ENCODE measurements at places on chromosomes 4 and X. TPM values are rescaled to one million over a fixed set of nuclear protein-coding genes. Genes with fewer than 3 reads are reported as not detected.

Gene CYBB
- total RNA-seq, result 23.1 TPM

Gene TEX13B
- not detected for total RNA-seq

- DNase-seq, result no peak
Observed at GRCh38 chr4:128862608-128863311, 53.3 kb downstream of the JADE1 start.

GRCh38 chr4:3331511-3332394, 38.9 kb downstream of the RGS12 start:
- no peak for DNase-seq

Gene TAB3
- total RNA-seq, result 15.6 TPM

Gene ASB12
- 0.84 TPM for total RNA-seq

Gene ZNF157
- total RNA-seq, result 0.60 TPM

DNA sequence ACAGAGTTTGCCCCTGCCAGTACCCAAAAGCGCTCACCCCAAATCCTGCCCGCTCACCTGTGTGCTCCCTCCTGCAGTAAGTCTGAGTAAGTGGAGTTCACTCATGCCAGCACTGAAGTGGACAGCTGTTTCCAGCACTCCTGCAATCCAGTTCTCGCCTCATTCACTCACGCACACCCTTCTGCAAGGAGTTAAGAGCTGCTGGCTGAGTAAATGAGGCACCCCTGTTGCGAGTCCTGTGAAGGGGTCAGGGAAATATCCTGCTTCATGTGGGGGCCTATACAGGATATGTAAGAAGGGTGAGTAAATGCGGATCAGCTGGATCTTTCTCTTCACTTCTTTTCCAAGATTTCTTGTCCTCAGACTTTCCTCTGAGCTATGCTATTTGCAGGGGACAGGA, 23.5 kb downstream of the CXCL8 start:
- no peak for DNase-seq

- no peak for DNase-seq
Observed at GRCh38 chrX:111123606-111124179, 27.7 kb downstream of the PAK3 start.

- no peak for DNase-seq
Observed at GRCh38 chr4:152374606-152375285, 161.1 kb downstream of the FBXW7 start.

- no peak for DNase-seq
Observed at GRCh38 chr4:142396279-142396678, 449.8 kb downstream of the INPP4B start.

DNA sequence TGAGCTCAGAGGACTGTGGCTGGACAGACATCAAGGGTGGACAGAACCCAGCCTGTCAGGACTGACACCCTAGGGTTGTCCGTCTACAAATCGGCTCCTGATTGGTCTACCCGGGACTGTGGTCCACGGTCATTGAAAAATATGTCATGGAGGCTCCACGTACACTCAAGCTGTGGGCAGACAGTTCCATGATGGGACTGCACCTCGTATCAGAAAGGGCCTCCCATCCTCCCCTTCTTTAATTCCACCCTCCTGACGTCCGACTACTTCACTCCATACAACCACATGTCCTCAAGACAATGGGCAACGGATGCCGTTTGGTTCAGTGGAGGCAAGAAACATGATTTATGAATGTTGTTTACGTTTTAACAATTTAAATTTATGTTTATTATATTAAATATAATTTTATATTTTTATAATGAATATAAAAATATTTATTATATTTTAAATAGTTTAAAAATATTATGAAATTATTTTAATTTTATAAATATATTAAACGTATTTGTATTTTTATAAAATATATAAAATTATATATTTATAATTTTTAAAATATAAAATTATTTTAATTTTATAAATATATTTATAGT, 58.0 kb upstream of the SHOX start:
- no peak for DNase-seq

- no peak for DNase-seq
Observed at GRCh38 chr4:124803641-124804040, 91.1 kb upstream of the ANKRD50 start.

- DNase-seq, result no peak
Observed at GRCh38 chrX:103828529-103828928, 3.5 kb downstream of the RAB9B start.

Gene TLR10
- total RNA-seq, result not detected

DNA sequence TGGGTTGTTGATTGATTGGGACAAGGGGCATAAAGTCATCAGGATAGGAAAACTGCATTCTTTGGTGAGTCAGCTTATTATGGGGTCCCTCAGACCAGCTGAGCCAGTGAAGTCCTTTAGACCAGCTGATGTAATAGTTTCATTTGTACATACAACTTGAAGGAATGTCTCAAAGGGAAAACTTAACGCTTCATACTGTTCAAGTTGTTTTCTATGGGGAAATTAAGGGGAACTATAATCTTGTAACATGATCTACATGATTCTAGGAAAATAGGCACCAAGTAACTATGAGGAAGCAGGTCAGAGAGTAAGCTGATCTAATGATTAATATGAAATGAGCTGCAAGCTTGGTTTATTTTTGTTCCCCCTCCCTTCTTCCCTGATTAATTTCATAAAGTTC, 175.1 kb upstream of the GRID2 start:
- DNase-seq, result no peak

DNA sequence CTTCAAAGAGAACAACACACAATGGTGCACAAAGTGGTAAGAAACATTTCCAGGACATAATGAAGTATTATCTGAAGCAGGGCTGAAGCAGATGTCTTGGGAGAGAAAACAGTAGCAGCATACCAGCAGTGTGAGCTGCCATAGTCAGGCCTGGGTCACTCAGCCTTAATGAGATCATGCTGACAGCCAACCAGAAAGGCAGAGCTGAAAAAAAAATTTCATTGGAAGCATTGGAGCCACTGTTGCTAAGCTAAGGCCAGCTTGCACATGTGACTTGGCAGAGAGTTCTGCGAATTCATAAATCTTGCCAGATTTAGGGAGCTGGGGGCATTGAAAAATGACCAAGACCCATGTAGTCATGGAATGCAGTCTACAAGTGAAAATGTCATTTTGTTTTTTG, 444.0 kb upstream of the PITX2 start:
- no peak for DNase-seq

DNA sequence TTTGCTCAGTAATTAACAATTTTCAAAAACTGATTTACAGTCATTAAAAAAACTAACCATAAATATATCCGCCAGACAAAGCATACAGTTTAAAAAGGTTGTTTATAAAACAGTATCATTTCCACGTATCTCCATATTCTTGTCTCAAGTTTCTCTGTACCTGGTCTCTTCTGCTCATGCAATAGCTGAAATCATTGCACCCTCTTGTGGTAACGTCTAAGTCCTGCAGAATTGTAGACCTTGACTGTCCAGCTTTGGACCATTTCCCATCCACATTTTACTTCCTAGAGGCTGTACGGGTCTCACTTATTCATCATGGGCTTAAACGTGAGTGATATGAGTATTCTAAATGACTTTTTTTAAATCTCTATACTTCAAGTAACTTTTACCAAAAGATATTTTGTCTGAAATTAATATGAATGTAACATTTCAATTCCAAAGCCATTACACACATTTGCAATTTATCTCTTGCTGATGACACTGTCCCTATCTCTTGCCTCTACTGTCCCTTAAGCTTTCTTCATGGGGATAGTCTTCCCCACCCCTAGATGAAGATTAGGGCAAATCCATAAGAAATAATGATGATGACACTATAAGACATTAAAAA, 118.5 kb downstream of the BTC start:
- no peak for DNase-seq

GRCh38 chr4:146235654-146236177, 21.4 kb downstream of the REELD1 start:
- peak; percentile 61 for DNase-seq

Gene HPSE
- 2.4 TPM for total RNA-seq

DNA sequence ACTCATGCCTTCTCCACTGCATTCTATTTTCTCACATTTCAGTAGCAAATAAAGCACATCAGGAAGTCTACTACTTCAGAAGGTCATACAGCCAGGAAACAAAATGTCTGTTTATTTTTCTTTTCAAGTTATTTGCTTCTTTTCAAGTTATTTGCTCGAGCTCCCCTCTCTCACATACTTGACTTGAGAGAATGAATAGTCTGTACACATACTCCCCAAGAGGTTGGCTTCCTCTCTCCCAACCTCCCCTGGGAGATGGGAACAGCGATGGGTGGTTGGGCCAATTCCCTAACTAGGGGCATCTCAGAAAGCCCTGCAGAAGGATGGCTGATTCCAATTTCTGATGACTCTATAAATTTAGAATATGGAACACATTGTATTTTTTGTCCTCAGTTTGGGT, 64.7 kb upstream of the PTPN13 start:
- no peak for DNase-seq

GRCh38 chrX:149568701-149569296, 18.5 kb downstream of the MAGEA9B start:
- DNase-seq, result no peak

Gene ATP2B3
- total RNA-seq, result not detected

DNA sequence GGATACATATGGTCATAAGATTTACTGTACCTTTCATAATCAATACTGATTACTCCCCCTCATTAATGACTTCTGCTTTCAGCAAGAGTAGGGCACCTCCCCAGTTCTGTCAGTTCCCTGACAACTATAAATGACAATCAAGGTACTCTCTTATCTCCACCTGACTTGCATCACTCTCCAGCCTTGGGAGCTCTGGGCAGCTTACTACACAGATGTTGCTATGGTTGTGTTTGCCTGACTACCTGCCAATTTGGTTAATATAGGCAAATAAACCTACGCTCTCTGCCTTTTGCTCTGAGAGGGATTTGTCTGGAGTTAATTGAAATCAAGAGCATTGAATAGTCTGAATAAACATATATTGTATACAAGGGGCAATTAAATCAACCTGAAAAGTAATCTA, 22.8 kb upstream of the MAP7D3 start:
- no peak for DNase-seq

GRCh38 chr4:69056921-69057550, 39.2 kb upstream of the UGT2B7 start:
- DNase-seq, result no peak

DNA sequence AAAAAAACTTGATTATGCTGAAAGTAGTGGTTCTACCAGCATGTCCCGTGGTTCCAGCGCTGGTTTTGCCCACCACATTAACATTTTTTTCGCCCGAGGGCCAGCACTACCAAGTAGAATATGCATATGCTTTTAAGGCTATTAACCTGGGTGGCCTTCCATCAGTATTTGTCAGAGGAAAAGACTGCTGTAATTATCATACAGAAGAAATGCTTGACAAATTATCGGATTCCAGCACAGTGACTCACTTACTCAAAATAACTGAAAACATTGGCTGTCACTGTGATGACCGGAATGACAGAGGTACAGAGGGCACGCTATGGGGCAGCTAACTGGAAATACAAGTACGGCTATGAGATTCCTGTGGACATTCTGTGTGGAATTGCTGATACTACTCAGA, 34.6 kb downstream of the PRPS2 start:
- no peak for DNase-seq

GRCh38 chr4:68589790-68590189, 13.7 kb upstream of the UGT2B17 start:
- no peak for DNase-seq

- DNase-seq, result no peak
Observed at GRCh38 chr4:109590905-109591304, 30.9 kb downstream of the MCUB start.

- DNase-seq, result no peak
Observed at GRCh38 chrX:15653961-15654360, 10.6 kb downstream of the CLTRN start.

Gene TCEAL6
- not detected for total RNA-seq

DNA sequence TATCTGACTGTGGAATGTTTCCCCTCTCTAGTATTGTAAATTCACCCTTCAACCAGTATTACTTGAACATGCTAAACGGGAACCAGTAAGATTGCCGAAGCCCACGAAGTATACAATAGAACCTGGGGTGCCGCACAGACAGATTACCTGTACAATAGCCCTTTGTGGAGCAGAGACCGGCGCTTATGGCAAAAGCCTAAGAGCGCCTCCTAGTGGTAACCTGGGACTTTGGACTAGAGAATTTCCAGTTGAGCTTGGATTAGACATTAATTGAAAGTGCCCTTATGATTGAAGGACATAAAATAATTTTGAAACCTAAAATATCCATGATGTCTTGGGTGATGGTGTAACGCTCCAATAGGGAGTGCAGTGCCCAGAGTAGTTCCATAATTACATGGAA, 14.1 kb downstream of the ZNF157 start:
- DNase-seq, result peak; percentile 17

DNA sequence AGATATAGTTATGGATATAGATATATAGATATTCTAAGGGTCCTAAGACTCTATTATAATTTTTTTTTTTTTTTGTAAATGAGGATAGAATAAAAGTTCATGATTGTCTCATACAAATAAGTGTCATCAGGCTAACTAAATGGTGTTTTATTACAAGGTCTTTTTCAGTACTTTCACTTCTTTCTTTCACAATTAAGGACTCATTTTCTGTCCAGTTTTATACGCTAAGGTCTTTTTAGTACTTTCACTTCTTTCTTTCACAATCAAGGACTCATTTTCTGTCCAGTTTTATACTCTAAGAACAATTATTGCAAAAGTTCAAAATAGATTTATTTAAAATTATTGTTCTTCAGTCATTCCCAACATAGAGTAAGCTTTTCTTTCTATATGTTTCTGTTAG, 32.7 kb downstream of the RUFY3 start:
- no peak for DNase-seq

Gene FSTL5
- 13.5 TPM for total RNA-seq

Gene SLC7A11
- total RNA-seq, result 0.21 TPM

DNA sequence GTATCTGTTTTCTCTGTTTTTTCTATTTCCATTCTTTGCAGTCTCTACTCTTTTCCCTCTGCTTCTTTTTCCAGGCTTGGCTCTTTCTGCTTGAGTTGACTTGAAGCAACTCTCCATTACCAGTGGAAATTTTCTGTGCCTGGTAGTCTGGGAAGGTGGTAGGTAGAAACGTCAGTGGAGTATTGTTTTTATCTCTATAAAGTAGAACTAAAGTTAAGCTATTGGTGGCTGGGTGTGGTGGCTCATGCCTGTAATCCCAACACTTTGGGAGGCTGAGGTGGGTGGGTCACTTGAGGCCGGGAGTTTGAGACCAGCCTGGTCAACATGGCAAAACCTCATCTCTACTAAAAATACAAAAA, 438.1 kb upstream of the AR start:
- DNase-seq, result no peak

Gene USP26
- not detected for total RNA-seq

Gene TMA16
- total RNA-seq, result 30.1 TPM

- DNase-seq, result no peak
Observed at GRCh38 chr4:93263166-93263565, 565.4 kb upstream of the ATOH1 start.

DNA sequence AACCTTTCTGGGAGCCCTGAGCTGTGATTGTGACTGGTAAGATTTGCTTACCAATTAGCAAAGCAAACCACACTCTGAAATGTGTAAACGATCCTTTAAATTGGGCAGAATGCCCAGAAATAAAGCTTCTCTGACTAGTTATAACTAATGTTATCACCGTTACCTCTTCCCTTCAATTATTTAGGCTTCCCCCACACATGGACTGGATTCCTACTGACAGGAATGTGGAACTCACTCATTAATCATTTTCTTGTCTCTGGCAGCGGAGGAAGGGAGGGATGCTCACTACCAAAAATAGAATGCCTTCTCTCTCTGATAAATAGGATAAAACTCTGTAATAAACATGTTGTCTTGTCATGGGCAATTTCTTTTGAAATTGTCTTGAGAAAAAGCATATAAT, 25.3 kb upstream of the NWD2 start:
- DNase-seq, result no peak

Gene MID2
- total RNA-seq, result 31.0 TPM

Gene RNF150
- 13.1 TPM for total RNA-seq

Gene RBM46
- not detected for total RNA-seq

Gene UGT2B15
- total RNA-seq, result not detected

Gene HS6ST2
- total RNA-seq, result 0.63 TPM
